ENCODE measurements at places on chromosomes 12 and 14.

DNA sequence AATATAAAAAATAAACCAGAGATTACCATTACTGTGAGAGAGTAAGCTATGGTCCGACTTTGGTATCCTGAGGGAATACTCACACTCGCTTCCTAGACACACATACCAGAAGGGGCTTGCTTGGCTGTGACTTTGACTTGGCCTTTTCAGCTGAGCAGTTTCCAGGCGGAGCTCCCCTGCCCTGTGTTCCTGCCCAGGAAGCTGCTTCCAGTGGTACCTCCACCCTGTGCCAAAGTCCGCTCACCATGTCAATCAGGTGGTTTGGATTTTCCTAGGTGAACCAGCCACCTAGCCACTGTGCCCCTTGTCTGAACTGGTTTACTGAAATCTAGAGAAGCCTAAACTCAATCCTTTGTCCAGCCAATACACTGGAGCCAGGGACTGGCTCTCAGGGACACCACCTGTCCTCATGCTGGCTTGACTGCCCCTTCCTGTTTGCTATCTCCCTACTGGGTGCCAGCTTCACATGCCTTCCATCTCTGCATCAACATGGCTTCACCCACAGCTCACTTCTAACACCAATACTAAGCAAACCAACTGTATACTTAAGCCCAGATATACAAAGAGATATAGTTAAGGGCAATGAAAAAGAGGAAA is 28.6 kb downstream of the MAX start:
- DNase-seq = no peak

DNA sequence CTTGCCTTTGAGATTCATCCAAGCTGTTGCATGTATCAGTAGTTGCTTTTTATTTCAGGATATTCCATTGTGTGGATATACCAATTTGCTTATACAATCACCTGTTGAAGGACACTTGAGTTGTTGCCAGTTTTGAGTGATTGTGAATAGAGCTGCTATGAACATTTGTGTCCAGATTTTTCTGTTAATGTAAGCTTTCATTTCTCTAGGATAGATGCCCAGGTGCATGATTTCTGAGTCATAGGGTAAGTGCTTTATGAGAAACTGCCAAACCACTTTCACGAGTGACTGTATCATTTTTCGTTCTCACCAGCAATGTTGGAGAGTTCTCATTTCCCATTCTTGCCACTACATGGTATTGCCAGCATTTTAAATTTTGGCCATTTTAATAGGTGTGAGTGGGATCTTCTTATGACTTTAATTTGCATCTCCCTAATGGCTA is 434.6 kb upstream of the RGS6 start:
- DNase-seq = no peak

- DNase-seq = no peak
These were observed 601 bp downstream of the KLC1 start for GRCh38 chr14:103629503-103630121.

GRCh38 chr14:105899657-105900397 is 373.4 kb downstream of the TMEM121 start:
- no peak for DNase-seq

DNA sequence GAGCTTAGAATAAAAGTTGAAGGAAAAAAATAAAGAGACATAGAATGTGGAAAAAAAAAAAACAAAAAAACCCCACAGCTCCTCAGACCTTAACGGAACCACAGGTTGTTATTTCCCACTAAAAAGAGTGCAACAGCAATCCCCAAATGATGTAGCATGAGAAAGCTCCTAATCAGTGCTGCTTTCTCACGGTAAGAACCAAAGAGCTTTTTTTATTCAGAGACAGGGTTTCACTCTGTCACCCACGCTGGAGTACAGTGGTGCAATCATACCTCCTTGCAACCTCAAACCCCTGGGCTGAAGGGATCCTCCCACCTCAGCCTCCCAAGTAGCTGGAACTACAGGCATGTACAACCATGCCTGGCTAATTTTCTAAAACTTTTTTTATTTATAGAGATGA is 13.3 kb downstream of the NDUFA12 start:
- DNase-seq = no peak

DNA sequence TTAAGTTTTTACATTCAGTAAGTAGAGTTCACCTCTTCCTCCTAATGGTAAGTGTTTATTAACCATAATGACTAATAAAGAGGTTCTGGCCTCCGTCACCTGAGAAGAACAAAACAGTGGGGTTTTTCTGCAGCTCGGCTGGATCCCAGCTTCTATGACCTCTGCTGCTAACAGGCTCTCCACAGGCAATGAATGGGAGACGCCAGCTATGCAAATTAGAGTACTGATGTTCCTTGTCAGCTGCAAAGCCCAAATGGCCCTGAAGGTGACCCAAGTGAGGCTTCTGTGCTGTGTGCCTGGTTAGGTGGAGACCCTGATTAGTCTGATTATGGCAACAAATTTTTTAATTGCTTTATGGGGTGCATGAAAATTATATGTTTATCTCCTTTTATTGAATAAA is 218.1 kb downstream of the APAF1 start:
- DNase-seq = no peak

GRCh38 chr12:6049587-6049986 is 74.9 kb downstream of the VWF start:
- DNase-seq = no peak

- no peak for DNase-seq
These were observed 164.4 kb downstream of the CAND1 start for GRCh38 chr12:67433385-67434175.

- no peak for DNase-seq
These were observed 56.0 kb downstream of the FBXO34 start for GRCh38 chr14:55327179-55327578.

All from stimulated activated CD8-positive, alpha-beta memory T cell treated with anti-CD3 and anti-CD28 coated beads, Interleukin-2, amount 100 ng/mL, for 1 hour (primary cell).